ENCODE measurements at places on chromosomes 3 and 15.
A peak's percentile ranks its signal among the peaks of the same experiment; 100 is the strongest.

GRCh38 chr15:31235311-31236183, 91.1 kb upstream of the KLF13 start:
- DNase-seq = peak; percentile 52

GRCh38 chr3:185693985-185694653, 108.0 kb downstream of the SENP2 start:
- no peak for DNase-seq

GRCh38 chr15:39191871-39192291, 389.0 kb upstream of the THBS1 start:
- no peak for DNase-seq

- no peak for DNase-seq
These were observed 153.8 kb downstream of the SPATA16 start for GRCh38 chr3:172987273-172987672.

- DNase-seq = peak; percentile 65
These were observed 5.7 kb upstream of the FOXB1 start for GRCh38 chr15:59998305-59998949.

DNA sequence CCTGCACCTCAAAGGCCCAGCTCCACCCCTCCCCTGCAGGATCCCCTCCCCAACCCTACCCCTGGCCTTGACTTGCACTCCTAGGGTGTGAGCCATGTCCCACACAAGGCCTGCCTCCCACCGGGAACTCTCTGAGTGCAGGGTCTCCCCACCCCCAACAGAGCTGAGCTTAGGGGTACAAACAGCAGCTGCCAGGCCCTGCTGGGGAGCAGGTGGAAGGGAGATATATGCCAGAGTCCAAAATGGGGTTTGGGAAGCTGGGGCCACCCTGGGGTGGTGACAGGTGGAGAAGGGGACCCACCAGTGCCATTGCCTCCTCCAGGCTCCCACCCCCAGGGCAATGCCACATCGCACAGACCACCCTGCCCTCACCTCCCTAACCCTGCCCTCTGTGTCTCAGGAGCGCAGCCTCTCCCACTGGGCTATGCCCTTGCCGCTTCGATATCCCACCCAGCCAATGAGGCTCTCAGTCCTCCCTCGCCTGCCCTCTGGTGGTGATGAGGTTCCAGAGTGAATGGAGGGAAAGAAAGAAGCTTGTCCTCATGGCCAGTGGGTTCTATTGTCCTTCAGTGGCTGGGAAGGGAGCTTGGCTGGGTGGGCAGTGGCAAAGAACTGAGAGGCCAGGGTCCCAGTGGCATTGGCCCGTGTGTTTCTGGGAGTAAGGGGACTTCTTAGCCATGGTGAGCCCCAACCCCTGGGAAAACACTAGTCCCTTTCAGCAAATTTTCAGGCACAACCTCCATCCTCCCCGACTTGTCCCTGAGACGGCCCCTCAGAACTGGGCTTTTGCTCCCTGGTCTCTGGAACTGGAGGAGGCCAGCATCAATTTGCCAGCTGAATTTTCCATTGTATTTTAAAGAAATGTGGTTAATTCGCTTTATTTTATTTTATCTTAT, 46.8 kb downstream of the CYP11A1 start:
- peak; percentile 35 for DNase-seq

DNA sequence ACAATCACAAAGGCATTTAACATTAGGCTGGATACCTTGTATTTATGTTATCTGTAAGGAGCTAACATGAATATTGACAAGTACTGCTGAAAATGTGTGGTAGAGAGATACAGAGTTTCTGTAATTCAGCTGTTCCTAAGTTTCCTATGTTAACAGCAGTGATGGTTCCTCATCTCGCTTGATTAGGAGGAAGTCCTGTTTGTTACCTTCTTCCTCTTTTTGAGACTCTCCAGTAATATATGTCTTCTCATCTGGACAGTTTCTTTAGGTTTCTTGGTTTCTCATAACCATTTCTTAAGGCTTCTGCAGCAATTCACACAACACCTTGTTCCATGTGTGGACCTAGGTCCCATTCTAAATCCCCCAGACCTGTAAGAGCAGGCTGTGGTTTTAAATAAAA, 11.4 kb upstream of the PEX5L start:
- no peak for DNase-seq
